ENCODE measurements at places on chromosomes 4 and X.

- DNase-seq = no peak
Observed at GRCh38 chr4:39476187-39476895, 17.5 kb downstream of the LIAS start.

DNA sequence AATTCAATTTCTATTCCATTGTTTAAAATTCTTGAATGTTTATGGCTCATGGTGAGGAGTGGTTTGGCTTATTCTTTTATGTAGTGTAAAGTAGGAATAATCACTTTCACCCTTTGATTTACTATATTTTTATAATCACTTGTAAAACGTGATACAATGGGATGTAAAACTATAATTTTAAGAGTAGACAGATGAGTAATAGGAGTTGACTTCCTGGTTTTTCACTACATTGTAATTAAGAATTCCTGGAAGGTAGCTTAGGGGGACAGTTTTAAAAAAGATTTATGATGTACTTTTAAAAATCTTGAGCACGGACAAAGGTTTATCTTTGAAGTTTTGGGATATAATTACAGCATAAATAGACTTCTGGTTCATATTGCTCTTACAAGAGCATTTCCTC is 65.3 kb downstream of the PDGFC start:
- no peak for DNase-seq

GRCh38 chr4:68358988-68359387 is 9.1 kb upstream of the YTHDC1 start:
- no peak for DNase-seq

DNA sequence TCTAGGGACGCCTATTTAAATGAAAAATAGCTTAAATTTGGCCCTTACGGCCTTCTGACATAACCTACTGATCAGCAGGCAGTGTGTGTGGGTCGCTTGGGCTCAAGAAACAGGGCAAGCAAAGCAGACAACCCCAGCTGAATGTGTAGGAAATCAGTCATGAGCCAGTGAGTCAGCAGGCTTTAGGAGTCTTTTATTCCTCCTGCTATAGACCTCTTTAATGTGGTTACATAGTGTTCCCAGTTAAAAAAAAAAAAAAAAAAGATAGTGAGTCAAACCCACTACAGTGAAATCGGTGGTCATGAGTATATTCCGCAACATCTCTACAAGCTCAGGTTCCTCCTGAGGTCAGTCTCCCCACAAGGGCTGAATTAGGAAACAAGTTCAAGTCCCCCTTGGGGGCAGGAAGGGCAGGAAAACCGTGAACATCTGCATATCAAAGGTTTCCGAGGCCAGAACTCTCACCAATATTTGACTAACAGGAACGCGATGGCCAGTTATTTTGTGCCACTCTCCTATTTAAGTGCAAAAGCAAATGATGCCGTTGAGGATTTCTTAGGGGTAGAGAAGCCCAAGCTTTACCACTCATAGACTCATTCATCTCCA is 32.7 kb downstream of the ACSL1 start:
- DNase-seq = peak; percentile 75

DNA sequence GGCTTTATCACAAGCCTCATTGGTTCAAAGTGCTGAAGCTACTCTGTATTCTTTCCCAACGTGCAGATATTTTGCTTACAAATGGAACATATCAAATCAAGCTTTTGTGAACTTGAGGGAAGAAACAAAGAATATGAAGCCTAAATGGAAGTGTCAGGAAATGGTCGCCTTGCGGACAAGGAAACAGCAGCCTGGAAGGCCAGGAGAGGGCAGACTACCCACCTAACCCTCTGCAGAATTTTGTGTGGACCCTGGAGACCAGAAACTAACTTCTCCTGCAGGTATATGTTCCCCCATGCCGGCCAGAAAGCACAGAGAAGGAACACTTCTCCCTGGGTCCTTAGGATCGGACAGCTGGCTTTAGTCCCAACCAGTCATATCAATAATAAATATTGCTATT is 1425.8 kb downstream of the PCDH7 start:
- no peak for DNase-seq

GRCh38 chr4:53321151-53321983 is 44.5 kb downstream of the SCFD2 start:
- peak; percentile 87 for DNase-seq

DNA sequence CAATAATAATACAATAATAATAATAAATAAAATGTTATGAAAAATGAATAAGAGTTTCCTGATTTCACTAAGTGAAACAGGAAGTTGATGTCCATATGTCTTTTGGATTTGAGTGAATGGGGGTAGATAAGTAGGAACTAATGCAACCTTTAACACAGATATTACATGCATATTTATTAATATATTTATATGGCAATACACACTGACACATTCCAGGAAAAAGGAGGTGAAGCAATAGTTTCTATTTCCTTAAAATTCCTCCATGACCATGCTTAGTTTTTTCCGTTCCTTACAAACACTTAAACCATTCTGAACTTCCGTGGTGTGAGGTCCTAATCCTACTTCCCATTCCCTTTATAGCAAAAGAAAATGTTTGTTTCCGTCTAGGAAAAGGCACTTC is 48.3 kb downstream of the ATXN3L start:
- no peak for DNase-seq

DNA sequence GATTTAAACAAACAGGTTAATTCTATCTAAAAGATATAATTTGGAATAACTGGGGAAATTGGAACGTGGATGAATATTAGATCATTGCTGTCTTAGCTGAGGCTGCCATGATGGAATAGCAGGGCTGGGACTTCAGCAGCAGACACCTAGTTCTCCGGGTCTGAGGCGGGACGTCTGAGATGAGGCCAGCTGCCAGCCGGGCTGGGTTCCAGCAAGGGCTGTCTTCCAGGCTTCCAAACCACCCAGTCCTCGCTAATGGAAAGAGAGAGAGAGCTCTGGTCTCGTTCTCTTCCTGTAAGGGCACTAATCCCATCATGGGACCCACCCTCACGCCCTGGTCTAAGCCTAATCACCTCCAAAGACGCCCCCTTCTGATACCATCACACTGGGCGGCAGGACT is 85.7 kb downstream of the ADRA2C start:
- DNase-seq = no peak

DNA sequence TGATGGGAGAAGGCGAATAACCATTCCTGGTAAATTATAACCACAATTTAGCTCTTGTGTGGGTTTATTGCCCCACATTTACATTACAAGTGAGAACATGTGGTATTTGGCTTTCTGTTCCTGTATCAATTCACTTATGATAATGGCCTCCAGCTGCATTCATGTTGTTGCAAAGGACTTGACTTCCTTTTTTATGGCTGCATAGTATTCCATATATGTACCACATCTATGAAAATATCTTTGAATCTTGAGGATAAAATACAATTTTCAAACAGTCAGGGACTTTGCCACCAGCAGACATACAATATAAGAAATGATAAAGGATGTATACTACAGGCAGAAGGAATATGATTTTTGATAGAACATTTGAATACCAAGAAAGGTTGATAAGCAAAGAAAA is 27.3 kb downstream of the RAP2C start:
- DNase-seq = no peak

GRCh38 chrX:102697494-102697893 is 14.8 kb upstream of the GPRASP2 start:
- peak; percentile 46 for DNase-seq
